ENCODE measurements at places on chromosomes 1 and 21.

DNA sequence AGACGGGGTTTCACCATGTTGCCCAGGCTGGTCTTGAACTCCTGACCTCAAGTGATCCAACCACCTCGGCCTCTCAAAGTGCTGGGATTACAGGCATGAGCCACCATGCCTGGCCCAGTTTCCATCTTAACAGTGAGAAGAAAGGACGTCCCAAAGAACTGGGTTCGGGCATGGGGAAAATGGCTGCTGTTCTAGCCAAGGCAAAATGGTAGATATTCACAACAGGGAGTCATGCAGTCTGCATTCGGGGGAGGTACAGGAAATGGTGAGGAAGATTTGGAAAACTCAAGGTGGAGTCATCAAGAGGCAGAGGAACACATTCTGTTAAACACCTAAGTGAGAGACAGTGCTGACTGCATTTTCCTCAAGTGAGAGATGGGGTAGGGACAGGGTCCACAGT is 4.1 kb upstream of the ATP2B4 start:
- no peak for DNase-seq

DNA sequence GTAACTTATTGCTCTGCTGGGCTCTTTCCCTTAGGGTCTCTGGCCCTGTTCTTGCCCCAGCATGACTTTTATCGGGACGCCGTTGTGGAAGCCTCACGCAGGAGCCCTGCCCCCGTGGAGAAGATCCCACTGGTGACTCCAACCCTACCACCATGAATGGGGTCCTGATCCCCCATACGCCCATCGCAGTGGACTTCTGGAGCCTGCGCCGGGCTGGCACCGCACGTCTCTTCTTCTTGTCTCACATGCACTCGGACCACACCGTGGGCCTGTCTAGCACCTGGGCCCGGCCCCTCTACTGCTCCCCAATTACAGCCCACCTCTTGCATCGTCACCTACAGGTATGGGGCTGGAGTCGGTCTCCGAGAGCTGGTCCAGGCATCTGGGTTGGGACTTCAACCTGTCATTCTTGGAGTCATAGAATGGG is 322 bp downstream of the DCLRE1B start:
- DNase-seq, result no peak

- no peak for DNase-seq
These were observed 288.0 kb downstream of the PBX1 start for GRCh38 chr1:164846731-164847691.

DNA sequence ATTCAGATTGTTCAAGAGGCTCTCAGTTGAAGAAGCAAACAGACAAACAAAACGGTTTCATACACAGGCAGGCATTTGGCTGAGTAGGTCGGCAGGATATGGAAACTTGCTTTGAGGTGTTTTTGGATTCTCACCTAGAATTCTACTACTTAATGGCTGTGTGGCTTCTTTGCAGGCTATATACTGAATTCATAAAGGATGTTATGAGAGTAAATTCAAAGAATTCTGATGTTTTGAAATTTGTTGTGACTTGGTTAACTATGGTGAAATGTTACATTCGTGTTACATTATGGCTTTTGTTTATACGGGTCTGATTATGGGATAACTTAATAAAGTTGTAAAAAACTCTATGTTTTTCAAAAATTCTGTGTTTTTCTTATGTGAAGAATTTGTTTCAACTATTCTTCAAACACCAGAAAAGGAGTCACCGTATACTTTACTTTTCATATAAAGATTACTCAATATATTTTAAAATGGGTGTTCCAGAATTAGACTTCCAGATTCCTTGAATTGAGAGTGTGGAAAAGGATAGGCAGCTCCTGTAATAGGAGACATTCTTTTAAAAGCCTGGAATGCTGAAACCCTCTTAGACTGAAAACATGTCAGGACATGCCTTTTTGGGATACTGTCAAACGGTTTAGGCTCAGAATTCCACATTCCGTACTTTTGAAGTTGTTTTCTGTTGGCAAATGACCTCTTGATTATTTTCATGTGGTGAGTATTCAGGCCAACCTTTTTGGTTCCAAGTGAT is 8.2 kb upstream of the IRF2BP2 start:
- DNase-seq, result no peak

GRCh38 chr1:226813671-226814591 is 56.5 kb upstream of the PSEN2 start:
- DNase-seq, result no peak

- no peak for DNase-seq
These were observed 50.7 kb downstream of the LRIG2 start for GRCh38 chr1:113123737-113124136.

DNA sequence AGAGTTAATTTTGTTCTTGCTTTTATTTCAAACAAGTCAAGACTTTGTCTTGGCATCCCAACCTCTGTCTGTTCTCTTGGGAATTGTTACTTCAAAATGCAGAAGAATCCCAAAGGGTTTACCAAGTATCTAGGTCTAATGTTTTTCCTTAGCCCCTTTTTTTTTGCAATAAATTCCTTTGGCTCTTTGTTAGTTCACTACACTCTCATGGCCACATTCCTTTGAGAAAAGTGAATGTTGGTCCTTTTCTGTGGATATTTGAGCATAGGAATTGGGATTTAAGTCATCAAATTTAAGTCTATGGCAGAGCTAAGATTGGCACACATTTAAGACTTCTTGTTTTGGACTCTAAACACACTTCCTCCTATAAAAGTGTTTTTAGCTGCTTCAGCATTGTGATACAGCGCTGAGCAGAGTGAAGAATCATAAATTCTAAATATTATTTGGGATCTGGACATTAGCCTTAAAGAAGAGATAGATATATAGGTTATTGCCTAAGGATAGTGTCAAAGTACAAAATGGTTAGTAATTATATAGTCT is 1.9 kb downstream of the BTF3L4 start:
- no peak for DNase-seq

DNA sequence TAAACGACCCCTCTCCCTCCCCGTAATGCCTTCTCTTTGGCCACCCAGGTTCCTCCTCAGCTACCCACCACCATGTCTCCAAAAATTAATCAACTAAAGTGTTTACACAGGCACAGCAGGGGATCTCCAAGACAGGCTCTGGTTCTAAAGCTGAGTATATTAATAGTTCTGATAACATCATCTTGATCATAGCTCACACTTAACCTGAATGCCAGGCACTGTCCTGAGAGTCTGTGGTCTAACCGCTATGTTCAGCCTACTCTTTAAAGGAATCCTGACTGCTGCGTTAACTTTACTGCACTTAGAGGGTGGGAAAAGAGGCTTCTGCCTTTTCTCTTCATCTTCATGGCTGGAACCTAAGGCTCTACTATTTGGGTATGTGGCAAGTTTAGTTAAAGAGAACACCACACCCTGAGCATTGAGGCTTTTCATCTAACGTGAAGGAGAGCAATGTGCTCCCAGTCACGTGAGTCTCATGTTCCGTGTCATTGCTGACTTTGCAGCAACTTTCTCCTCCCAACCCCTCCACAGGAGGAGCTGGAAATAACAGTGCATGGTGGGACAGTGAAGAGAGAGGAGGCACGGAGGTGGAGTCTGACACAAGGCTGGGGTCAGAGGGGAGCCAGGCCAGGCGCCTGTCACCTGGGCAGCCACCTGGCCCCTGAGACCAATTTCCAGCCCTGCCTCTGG is 86.4 kb downstream of the FAM78B start:
- DNase-seq, result no peak

DNA sequence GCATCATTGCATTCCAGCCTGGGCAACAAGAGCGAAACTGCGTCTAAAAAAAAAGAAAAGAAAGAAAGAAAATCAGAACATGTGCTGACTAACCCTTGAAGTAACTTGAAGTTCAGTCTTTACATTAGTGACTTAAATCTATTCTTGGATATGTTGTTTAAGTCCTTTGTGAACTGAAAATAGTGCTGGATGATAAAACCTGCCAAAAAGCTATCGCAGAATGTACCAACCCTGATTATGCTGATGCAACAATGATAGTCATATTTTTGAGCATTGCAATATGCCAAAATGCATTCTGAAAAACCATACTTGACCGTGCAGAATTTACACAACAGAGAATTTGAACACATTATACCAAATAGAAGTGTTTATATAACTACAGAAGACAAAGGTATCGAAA is 30.7 kb downstream of the SHISAL2A start:
- no peak for DNase-seq

- DNase-seq, result no peak
These were observed at the start of gene LORICRIN for GRCh38 chr1:153259387-153259786. TSS of gene LORICRIN (plus strand) at chr1:153259687. CDS start at chr1:153260950, 1,263 bp downstream.

DNA sequence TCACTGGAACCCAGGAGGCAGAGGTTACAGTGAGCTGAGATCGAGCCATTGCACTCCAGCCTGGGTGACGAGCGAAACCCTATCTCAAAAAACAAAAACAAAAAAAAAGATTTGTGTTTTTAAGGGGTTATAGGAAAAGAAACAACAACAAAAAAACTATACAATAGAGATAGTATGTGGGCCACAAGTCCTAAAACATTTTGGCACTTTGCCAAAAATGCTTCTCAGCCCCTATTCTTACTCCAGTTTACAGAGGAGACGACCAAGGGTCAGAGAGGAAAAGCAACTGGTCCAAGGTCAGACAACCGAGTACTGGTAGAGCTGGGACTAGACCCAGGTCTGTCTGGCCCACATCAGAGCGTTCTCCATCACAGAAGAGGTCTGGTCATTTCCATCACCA is 3.0 kb downstream of the FBXO44 start:
- no peak for DNase-seq

GRCh38 chr1:149843431-149844041 is 55.8 kb upstream of the BOLA1 start:
- no peak for DNase-seq
